ENCODE measurements at places on chromosomes 3 and 15. TPM values are rescaled to one million over a fixed set of nuclear protein-coding genes. Genes with fewer than 3 reads are reported as not detected.

HRG gene
- not detected for total RNA-seq

KBTBD13 gene
- total RNA-seq: not detected

TMEM207 gene
- total RNA-seq: not detected

SMAD6 gene
- 3.9 TPM for total RNA-seq

GPR156 gene
- 0.06 TPM for total RNA-seq

MFGE8 gene
- 28.7 TPM for total RNA-seq

ROPN1 gene
- total RNA-seq: not detected

NR2E3 gene
- 0.50 TPM for total RNA-seq

SLC28A1 gene
- total RNA-seq: not detected

ABHD6 gene
- total RNA-seq: 13.3 TPM

BFSP2 gene
- total RNA-seq: not detected

RPL39L gene
- total RNA-seq: 25.3 TPM

WDR93 gene
- under 0.01 TPM for total RNA-seq

RBP2 gene
- total RNA-seq: not detected

C3orf80 gene
- total RNA-seq: not detected

ASB14 gene
- not detected for total RNA-seq

ISLR2 gene
- not detected for total RNA-seq
